ENCODE measurements at places on chromosomes 2 and 18.

GRCh38 chr18:46392576-46392975, 264.4 kb downstream of the LOXHD1 start:
- DNase-seq, result no peak

GRCh38 chr18:10015941-10016819, 102.4 kb downstream of the VAPA start:
- DNase-seq, result peak; percentile 67

DNA sequence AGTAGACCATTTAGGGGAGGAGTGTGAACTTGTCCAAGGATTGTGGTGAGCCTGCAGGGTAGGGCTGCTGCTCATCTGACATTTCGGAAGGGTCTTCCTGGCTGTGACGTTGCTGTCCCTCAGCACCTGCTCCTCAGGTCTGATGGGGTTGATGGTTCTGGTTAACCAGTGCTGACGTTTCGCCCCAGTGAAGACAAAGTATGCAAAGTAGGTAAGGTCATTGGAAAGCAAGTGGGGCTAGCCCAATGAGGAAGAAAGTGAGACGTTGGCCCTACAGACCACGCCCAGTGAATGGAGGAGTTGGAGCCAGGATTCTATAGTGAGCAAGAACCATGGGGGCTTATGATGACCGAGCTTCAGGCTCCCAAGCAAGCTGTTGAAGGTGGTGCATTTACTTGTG, 33.4 kb upstream of the ZNF396 start:
- DNase-seq, result no peak

- peak; percentile 56 for DNase-seq
Observed at GRCh38 chr2:108267101-108267500, 21.6 kb upstream of the SULT1C2 start.

- DNase-seq, result no peak
Observed at GRCh38 chr2:172647439-172647838, 88.2 kb upstream of the RAPGEF4 start.

DNA sequence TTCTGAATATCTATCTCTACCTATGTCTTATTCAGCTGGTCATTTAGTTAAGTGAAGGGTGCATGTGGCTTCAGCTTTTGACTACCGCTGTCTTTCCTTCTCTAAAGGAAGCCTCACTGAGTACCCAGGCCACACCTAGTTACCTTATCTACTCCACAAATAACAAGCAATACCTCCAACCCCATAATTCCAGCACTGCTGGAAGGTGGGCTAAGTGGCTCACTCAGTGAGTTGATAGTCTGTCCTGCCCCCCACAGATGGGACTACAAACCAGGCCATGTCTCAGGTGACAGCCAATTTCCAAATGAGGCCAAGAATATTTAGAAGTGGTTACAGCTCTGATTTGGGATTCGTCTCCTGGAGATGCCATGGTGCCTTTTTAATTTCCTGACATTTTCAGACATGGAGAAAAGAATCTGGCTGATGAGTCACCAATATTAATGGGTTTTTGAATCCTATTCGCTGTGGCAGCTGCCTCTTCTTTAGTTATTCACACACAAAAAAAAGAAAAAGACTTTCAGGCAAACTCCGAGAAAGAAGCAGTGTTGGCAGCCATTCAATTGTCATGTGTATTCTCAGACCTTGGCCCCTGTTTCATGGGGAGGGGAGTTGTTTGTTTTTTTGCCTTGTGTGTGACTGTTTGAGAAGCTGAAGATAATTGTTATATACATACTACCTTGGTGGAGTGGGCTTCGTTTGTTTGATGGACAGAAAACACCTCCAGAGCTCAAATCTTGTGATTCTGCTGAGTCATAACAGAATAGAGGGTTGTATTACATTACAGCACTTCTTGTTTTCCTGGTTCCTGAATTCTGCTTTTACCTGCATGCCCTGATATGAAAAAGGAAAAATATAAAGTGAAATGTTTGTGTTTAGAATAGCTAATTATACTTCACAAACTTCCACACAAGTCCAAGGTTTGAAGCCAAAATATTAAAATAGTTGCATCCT, 64.2 kb downstream of the SCG2 start:
- DNase-seq, result peak; percentile 78

DNA sequence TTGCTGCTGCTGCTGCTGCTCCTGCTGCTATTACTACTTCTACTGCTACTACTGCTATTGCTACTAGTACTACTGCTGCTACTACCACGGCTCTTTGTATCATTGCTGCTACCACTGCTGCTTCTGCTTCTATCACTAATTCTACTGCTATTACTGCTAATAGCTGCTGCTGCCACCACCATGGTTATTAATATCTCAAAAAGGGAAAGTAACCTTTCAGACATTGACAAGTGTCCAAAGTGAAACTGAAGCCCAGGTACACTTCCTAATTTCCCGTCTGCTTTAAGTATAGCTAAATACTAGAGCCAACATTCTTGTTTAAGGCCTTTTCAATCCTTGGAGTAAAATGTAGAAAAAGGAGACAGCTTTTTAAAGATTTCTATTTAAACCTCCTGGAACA, 45.4 kb upstream of the EHBP1 start:
- no peak for DNase-seq
